Neural crest cell (in vitro differentiated cells): ENCODE measurements at places on chromosomes 11 and 22.
A peak's percentile ranks its signal among the peaks of the same experiment; 100 is the strongest.

DNA sequence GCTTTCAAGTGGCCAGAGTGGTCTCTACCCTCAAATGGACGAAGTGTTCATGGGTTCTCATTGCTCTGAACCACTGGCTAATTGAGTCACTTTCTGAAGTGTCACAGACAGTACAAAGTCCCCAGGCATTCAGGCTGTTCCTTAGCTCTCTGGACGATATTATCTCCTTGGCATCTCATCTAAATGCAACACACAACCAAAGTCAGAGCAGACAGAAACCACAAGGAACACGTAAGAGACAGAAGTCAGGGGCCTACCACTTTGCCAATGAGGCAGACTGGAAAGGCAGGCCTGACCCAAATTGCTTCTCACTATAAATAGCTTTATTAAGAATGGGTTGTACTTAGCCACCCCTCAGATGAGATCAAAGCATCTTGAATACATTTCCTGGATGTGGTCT lies 29.0 kb upstream of the LDLRAD3 start:
- DNase-seq = no peak

DNA sequence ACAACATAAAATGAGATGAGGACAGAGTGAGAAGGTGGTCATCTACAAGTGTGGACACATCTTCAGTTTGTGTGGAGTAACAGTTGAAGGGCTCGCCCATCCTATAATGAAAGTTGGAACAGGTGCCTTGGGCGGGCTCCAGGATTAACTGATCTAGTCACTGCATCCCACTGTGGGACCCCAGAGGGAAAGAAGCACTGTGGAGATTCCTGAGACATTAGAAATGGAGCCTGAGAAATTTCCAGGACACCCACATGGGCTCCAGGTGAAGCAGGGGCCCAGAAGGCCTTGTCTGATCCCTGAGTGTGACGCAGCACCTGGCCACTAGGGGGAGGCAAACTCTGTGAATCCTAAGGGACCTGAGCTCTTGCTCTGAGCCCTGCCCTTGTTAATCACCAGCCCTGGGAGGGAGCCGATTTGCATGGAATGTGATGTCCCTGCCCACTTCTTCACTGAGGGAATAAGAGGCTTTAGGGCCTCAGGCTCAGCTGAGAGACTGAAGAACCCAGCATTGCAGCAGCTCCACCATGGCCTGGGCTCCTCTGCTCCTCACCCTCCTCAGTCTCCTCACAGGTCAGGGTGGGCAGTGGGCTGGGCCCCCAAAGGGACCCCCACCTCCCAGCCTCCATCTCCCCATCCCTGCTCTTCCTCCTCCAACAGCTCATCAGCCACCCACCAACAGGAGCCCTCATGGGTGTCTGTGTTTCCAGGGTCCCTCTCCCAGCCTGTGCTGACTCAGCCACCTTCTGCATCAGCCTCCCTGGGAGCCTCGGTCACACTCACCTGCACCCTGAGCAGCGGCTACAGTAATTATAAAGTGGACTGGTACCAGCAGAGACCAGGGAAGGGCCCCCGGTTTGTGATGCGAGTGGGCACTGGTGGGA lies 98.4 kb downstream of the VPREB1 start:
- peak; percentile 33 for DNase-seq

- DNase-seq = no peak
Observed at GRCh38 chr11:119179342-119179741, 5.9 kb upstream of the NHERF4 start.

DNA sequence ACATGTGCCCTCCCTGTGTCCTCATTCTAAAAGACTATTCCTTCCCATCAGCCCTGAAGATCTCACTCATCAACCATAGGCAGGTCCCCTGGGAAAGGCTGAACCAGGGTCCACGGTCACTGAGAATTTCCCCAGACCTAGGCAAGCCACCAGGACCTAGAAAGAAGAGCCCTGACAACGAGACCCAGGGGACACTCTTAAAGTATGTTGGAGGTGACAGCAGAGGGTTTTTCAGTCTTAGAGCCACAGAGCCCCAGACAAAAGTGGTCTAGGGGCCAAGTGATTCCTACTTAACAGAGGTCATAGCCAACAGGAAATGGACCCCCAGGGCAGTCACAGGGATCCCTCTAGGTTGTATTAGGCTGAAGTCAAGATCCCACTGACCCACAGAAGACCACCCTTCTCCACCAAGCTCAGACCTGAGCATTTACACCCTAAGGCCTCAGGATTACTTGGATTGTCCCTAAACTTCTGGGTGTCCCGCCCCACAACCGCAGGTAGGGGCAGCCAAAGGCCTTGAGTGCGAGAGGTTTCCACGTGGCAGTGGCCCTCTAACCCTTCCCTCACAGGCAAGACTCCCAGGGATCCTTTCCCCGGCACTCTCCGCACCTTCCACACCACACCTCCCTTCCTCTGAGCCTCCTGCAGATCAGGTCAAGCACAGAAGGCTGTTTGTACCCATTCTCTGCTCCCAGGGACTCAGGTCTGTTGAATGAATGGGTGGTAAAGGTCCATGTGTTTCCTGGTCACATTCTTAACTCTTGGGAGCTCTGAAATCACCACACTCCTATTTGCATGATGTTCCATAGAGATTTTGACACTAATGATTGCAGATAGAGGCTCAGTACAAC lies 12.3 kb downstream of the POU2AF1 start:
- no peak for DNase-seq

DNA sequence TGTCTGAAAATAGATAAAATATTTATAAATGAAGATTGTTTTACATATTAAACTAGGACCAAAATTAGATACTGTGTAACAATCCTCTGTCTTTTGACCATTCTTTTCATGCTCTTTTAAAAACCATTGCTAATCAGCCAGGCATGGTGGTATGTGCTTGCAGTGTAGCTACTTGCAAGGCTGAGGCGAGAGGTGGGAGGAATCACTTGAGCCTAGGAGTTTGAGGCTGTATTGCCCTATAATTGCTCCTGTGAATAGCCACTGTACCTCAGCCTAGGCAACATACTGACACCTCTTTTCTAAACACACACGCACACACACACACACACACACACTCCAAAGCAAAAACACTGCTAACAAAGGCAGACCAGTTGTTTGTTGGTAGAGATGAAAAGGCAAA lies 259.2 kb downstream of the JRKL start:
- DNase-seq = no peak

DNA sequence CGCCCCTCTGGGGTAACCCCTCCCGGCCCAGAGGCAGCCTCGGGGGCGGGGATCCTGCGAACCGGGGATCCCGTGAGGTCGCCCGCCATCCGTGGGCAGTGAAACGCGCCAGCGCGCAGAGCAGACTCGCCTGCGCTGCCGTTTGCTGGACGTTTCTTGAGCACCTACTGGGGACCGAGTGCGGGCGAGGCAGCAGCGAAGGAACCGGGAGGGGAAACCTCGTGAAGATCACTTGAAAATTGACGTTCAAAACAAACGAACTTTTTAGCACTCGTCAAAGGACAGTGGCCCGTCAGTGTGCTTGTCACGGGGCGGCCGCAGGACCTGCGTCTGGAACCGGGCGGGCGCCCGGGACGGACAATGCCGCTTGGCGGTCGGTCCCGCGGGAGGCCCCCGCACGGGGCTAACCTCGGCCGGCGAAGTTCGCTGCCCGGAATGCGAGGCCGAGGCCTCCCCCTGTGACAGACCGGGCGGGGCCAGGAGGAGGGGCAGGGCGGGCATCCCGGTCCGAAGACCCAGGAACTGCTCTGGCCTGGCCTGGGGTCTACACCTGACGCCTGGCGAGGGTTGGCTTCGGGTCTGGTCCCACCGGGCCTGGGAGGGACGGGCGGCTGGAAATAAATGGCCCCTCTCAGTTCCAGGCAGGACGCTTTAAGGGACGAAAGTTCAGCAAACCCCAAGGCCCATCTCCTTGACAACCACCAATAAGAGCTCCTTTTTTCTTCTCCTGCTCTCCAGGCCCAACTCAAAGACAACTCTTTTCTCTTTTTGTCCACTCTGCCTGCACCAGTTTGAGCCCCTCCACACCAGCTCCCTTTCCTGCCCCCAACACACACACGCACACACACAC lies 723 bp upstream of the SCUBE1 start:
- no peak for DNase-seq

DNA sequence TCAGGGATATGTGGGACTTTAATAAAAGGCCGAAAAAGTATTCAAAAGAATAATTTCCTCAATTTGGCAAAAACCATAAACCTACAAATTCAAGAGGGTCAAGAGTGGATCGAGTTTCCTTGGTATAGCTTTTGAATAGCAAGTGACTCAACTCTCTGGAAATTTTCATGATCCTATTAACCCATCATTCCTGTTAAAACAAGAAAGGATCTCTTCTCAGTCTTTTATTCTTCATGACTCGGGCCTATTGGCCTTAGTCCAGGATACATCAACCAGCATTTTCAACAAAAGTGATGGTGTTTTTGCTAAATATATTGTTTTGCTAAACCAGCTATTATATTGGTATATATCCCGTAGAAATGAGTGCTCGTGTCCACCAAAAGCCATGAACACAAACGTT lies 110.3 kb downstream of the ATXN10 start:
- no peak for DNase-seq

DNA sequence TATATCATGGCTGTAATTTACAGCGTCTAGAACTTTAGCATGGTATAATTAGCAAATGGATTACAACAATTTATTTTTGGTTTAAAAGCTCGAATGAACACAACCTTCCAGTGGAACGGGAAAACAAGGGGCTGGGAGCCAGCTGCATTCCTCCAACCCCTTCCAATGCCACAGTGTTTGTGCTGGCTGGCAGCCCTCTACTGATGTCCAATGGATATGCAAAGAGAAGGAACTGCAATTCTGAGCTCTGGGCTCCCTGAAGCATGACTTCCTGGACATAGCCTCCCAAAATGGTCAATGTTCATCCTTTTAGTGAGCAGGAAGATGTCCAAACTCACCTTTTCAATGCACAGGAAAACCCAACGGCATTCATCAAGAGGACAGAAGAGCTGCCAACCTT lies 288.3 kb downstream of the TENM4 start:
- DNase-seq = no peak

GRCh38 chr22:21650823-21651520 lies 8.9 kb downstream of the SDF2L1 start:
- DNase-seq = no peak

- DNase-seq = no peak
Observed at GRCh38 chr22:21989049-21989448, 6.5 kb upstream of the TOP3B start.

DNA sequence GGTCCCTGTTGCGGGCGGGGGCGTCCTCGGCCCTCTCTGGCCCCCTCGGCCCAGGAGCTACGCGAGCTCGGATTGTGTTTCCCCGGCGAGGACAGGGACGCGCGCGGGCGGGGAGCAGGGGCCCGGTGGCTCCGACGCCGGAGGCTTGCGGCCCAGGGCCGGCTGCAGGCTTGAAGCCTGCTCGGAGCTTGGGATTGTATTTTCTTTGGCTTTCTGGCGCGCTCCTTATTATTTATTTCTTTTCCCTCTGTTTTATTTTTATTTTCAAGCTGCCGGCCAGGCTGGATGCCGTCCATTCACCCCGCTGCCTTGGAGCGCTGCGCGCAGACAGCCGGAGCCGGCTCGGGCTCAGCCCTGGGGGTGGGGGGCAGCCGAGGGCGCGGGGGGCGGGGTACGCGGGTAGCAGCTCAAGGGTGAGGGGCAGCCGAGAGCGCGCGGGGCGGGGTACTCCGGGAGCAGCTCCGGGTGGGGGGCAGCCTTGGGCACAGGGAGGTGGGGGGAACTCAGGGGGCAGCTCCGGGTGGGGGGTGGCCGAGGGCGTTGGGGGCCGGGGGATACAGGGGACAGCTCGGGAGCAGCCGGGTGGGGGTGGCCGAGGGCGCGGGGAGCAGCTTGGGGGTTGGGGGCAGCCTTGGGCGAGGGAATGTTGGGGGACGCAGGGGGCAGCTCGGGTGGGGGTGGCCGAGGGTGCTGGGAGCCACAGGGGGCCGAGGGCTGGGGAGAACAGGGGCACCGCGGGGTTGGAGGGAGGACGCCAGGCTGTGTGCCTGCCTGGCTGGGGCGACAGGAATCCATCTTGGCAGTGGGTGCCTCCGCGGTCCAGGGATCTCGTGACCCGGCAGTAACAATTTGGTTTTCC lies 42.7 kb downstream of the KCNJ1 start:
- no peak for DNase-seq

DNA sequence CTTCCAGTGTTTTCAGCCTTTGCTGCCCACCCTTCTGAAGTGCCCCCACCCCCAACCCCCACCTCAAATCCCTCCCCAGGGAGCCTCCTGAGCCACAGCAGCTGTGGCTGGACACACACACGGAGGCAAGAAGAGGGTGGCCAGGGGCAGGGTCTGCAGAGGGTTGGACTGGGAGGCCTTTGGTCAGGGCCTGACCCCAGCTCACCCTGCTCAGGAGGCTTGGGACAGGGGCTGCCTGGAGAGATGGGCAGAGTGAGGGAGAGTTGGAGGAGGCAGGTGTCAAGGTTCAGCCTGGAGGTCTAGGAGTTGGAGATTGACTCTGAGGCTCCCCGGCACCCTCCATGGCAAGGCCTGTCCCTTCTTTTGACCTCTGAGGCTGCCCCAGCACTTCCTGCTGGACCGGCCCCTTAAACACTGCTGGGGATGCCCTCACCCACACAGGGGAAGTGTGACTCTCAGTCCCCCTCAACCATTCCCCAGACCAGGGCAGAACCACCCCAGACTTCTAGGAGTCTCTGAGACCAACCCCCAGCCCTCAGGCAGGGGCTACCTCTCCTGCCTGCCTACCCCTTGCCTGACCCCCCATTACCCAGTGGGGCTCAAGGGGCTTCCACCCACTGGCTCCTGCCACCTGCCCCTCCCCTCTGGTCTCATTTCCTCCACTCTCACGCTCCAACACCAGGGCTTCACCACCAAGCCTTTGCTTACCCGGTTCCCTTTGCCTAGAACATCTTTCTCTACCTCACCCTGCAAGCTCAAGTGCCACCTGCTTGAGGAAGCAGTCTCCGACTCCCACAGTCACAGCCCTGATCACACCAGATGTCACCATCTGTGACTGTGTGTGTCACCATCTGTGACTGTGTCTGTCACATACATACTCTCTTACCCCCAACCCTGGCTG lies 8.6 kb downstream of the ARAP1 start:
- no peak for DNase-seq

GRCh38 chr11:72041364-72042063 lies 38.8 kb downstream of the NUMA1 start:
- peak; percentile 34 for DNase-seq

GRCh38 chr11:78717041-78717440 lies 142.4 kb upstream of the NARS2 start:
- no peak for DNase-seq

- no peak for DNase-seq
Observed at GRCh38 chr22:45632791-45633515, 38.7 kb upstream of the ATXN10 start.

- DNase-seq = peak; percentile 3
Observed at GRCh38 chr11:96486890-96487611, 97.2 kb downstream of the JRKL start.

GRCh38 chr22:20957102-20957682 lies 9.9 kb upstream of the AIFM3 start:
- no peak for DNase-seq
